ENCODE measurements at places on chromosomes 5 and 9. TPM values are rescaled to one million over a fixed set of nuclear protein-coding genes. Genes with fewer than 3 reads are reported as not detected.

Gene CCNI2
- 3.8 TPM for total RNA-seq

Gene AFAP1L1
- total RNA-seq = 17.2 TPM

Gene C9orf43
- 0.22 TPM for total RNA-seq

Gene SLC45A2
- total RNA-seq = not detected

Gene HAVCR2
- total RNA-seq = not detected

Gene TAF1L
- total RNA-seq = not detected

Gene MARCHF11
- total RNA-seq = not detected

Gene ITGA1
- 2.2 TPM for total RNA-seq

Gene CDC20B
- total RNA-seq = not detected

Gene ROR2
- total RNA-seq = 3.1 TPM

Gene DHX29
- 22.9 TPM for total RNA-seq

Gene SPAAR
- total RNA-seq = 0.29 TPM

Gene LTC4S
- total RNA-seq = 9.1 TPM

Gene SVEP1
- 0.29 TPM for total RNA-seq

Gene SLC1A1
- total RNA-seq = 32.1 TPM

Gene LRRC19
- not detected for total RNA-seq

Gene SUSD3
- 1.4 TPM for total RNA-seq

Gene TLX3
- 0.87 TPM for total RNA-seq

Gene MYMK
- total RNA-seq = not detected

Gene PCDHGC4
- total RNA-seq = 0.07 TPM

Gene SGTB
- 9.5 TPM for total RNA-seq

Gene ASPN
- total RNA-seq = not detected

Gene WNT8A
- total RNA-seq = not detected

Gene SNCB
- total RNA-seq = 0.17 TPM

Gene BAAT
- not detected for total RNA-seq
